HFFc6 (cell line): ENCODE measurements at places on chromosomes 16 and 17. TPM values are rescaled to one million over a fixed set of nuclear protein-coding genes. Genes with fewer than 3 reads are reported as not detected.

GRCh38 chr16:3068487-3068886 is 3.0 kb downstream of the IL32 start:
- H3K27ac ChIP-seq = no peak overlapping the region
- H3K27me3 ChIP-seq = peaks cover 9% of the 10 kb centered on the region
- H3K4me3 ChIP-seq = no peak overlapping the region
- H3K36me3 ChIP-seq = no peaks in the 10 kb centered on the region
- DNase-seq = no peak

DNA sequence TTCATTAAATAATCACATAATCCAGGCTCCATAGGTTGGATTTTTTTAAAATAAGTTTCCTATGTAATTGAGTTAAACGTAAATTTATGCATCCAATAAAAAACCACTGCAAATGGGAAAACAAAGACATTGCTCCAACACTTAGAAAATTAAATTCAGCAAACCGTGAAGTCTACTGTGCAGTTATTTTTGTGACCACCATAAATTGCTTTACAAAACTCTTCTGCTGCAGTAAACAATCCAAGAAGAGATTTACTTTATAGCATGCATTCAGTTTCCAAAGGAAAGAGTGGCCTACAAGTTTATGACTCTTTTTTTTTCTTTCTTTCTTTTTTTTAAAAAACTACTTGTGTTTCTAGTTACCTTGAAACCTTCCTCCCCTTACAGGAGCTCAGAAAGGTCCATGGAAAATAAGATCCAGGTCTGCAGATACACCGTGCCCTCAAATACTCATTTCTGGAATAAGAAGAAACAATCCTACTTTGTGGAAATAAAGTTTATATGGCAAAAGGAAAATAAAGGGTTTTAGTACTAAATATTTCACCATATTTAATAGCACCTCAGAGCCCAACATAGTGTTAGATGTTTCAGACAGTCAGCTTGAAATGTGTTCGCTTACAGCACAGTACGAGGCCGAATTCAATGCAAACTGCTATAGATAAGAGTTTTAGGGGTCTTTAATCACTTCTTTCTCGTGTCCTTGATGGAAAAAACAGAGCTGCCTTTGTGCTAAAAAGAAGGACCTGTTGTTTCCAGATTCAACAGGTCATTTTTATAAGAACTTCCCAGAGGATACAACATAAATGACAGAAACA is 3.2 kb downstream of the HS3ST3A1 start:
- peak overlapping the region; percentile 62 for H3K27ac ChIP-seq
- DNase-seq = no peak
- peak overlapping the region; percentile 91 for H3K4me3 ChIP-seq
- no peaks in the 10 kb centered on the region; the same call in 1 of the 2 replicates for H3K27me3 ChIP-seq
- peaks cover 68% of the 10 kb centered on the region for H3K4me1 ChIP-seq

DNA sequence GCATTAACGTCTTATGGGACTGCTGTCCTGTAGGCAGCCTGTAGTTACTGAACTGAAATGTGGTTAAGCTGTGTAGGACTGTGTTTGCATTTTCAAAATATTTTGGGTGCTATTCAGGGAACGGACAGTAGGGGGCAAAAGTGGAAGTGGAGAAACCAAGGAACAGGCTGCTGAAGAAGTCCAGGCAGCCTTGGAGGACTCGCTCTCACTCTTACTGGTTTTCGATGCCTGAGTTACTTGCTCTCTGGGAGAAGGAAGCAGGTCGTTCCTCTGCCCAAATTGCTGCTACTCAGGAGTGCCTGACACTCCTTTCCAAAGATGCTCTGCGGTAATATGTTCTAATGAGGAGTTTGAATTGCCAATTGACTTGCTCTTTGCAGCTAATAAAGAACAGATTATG is 64.5 kb upstream of the RBFOX1 start:
- H3K36me3 ChIP-seq = no peaks in the 10 kb centered on the region
- no peak overlapping the region for H3K27ac ChIP-seq
- DNase-seq = no peak
- H3K4me1 ChIP-seq = no peaks in the 10 kb centered on the region
- H3K4me3 ChIP-seq = no peak overlapping the region

- H3K36me3 ChIP-seq = no peaks in the 10 kb centered on the region
- DNase-seq = peak; percentile 51
- H3K4me1 ChIP-seq = peaks cover 17% of the 10 kb centered on the region
- peak overlapping the region; percentile 90 for H3K4me3 ChIP-seq
Measured at GRCh38 chr17:77887464-77888241, 70.8 kb upstream of the TNRC6C start.

DNA sequence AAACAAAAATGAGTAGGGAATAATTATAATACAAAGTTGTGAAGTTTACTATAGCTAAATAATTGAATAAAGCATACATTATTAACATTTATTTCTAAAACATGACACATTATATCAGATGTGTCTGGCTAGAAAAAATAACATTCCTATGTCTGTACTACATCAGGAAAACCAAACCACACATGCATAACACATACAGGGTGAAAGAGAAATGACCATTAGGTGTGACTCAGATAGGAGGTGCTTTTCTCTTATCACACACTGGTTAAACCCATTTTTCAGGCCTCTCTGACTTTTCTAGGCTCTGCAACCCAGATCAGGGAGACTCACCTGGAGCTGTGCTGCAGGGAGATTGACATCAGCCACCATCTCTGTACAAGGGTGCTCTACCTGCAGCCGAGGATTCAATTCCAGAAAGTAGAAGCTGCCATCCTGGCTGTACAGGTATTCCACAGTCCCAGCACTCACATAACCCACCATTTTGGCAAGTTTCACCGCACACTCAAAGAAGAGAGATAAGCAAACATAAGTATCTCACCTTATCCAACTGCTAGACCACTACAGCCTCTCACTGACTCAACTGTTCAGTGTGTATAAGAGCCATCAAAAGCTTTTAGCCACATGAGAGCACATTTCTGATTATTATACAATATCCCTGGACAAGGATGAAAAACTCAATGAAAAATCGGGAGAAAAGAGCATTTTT is 116.6 kb upstream of the C17orf78 start:
- H3K4me1 ChIP-seq = peaks cover 18% of the 10 kb centered on the region
- peaks cover 16% of the 10 kb centered on the region for H3K36me3 ChIP-seq
- peak overlapping the region; percentile 12; the same call in 1 of the 2 replicates for H3K27ac ChIP-seq
- DNase-seq = peak; percentile 37
- peaks cover 1% of the 10 kb centered on the region; the same call in 1 of the 2 replicates for H3K27me3 ChIP-seq

Gene TP53TG3C
- total RNA-seq = 0.52 TPM in 1 of 2 replicates, not detected in the other

DNA sequence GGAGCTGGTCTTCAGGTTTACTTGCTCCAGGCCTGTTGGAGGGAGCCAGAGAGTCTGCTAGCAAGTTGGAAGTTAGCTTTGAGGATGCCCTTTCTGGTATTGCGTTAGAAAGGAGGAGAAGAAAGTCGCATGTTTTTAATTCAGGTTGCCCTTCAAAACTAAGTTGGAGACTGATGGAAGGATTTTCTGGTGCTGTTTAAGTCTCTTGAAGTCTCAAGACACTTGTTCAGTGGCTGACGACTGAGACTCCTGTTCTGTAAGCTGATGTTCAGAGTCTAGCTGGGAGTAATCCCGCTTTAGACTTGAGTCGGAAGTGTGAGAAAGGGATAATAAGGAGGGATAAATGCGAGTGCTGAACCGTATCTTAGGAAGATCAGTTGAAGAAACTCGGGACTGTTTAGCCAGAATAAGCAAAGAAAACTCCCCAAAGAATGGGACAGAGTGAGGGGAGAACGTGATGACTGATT is 740 bp downstream of the AATF start:
- DNase-seq = peak; percentile 20
- H3K4me3 ChIP-seq = peak overlapping the region; percentile 93
- H3K27ac ChIP-seq = peak overlapping the region; percentile 93
- H3K27me3 ChIP-seq = peaks cover 31% of the 10 kb centered on the region
- H3K4me1 ChIP-seq = peaks cover 34% of the 10 kb centered on the region
- peaks cover 32% of the 10 kb centered on the region for H3K36me3 ChIP-seq

Gene PYY
- total RNA-seq = 0.43 TPM in 1 of 2 replicates, not detected in the other

DNA sequence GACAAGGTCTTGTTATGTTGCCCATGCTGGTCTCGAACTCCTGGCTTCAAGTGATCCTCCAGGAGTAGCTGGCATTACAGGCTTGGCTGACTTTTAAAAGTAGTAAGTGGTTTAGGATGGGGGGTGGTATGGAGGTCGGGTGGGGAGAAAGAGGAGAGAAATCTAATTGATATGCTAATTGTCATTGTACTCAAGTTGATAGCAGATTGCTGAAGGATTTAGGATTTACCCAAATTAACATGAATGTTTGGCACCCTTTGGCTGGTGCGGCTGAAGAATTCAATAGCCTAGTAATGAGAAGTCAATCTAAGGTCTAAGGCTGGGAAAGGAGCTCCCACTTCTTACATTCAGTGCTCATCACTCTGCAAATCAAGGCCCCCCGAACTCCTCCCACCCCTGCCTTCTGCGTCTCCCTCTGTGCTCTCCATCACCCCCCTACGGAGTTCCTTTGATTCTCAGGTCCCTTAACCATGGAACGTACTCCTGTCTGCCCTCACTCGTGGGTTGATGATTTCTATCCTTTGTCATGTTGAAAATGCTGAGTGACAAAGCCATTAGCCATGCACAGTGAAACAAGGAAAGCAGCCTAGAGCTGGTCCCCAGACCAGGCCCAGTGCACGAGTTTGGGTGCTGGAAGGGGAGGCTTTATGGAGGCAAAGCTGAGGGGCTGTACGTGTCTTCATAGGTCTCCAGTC is 17.3 kb downstream of the CDH13 start:
- H3K4me1 ChIP-seq = peaks cover 43% of the 10 kb centered on the region
- H3K27me3 ChIP-seq = no peaks in the 10 kb centered on the region
- DNase-seq = no peak
- H3K4me3 ChIP-seq = no peak overlapping the region
